CD8-positive, alpha-beta memory T cell (primary cell): ENCODE measurements at places on chromosomes 2 and 18. TPM values are rescaled to one million over a fixed set of nuclear protein-coding genes. Genes with fewer than 3 reads are reported as not detected.

The PDE11A gene
- not detected for polyA plus RNA-seq

The LOXHD1 gene
- polyA plus RNA-seq, result not detected

The OR6B2 gene
- not detected for polyA plus RNA-seq

The PSD4 gene
- polyA plus RNA-seq, result 42.1 TPM

The CDK5R2 gene
- not detected for polyA plus RNA-seq

The ANTXR1 gene
- polyA plus RNA-seq, result not detected

The ATRAID gene
- 296 TPM for polyA plus RNA-seq

The EML6 gene
- 0.05 TPM for polyA plus RNA-seq

The ACADL gene
- polyA plus RNA-seq, result not detected

The CCDC148 gene
- not detected for polyA plus RNA-seq

GRCh38 chr18:26082475-26082874 lies 7.9 kb downstream of the SS18 start:
- H3K27ac ChIP-seq, result no peak overlapping the region
- peaks cover 4% of the 10 kb centered on the region for H3K36me3 ChIP-seq
- H3K27me3 ChIP-seq, result no peaks in the 10 kb centered on the region
- H3K4me3 ChIP-seq, result no peak overlapping the region
- DNase-seq, result no peak
- H3K4me1 ChIP-seq, result no peaks in the 10 kb centered on the region

DNA sequence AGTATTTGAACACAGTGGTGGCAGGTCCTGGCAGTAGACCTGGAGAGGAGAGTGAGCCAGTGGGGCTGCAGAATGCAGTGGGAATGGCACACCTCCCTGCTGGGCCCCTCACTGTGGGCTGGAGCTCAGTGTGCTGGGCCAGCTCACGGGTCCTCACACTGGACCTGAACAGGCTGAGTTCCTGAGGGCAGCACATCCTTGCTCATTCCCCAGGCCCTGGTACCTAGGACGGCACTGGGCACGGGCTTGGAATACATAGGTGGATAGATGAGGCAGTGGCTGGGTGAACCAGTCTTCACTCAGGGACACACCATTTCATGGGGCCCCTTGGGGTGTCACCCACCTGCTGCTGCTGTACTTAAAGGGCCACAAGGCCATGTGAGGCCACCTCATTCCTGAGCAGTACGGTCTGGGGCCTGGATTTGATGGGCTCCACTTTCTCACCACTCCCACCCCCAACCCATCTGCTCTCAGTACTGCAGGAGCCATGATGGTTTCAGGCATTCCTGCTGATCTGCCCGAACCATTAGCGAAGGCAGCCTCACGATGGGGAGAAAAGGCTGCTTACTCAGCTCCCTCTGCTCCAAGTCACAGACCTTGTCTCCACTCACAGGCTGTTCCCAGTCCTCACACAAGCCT lies 4.2 kb downstream of the TMEM177 start:
- no peak overlapping the region for H3K27ac ChIP-seq
- no peak for DNase-seq
- H3K4me3 ChIP-seq, result no peak overlapping the region
- peaks cover 12% of the 10 kb centered on the region for H3K4me1 ChIP-seq
- H3K36me3 ChIP-seq, result peaks cover 2% of the 10 kb centered on the region

DNA sequence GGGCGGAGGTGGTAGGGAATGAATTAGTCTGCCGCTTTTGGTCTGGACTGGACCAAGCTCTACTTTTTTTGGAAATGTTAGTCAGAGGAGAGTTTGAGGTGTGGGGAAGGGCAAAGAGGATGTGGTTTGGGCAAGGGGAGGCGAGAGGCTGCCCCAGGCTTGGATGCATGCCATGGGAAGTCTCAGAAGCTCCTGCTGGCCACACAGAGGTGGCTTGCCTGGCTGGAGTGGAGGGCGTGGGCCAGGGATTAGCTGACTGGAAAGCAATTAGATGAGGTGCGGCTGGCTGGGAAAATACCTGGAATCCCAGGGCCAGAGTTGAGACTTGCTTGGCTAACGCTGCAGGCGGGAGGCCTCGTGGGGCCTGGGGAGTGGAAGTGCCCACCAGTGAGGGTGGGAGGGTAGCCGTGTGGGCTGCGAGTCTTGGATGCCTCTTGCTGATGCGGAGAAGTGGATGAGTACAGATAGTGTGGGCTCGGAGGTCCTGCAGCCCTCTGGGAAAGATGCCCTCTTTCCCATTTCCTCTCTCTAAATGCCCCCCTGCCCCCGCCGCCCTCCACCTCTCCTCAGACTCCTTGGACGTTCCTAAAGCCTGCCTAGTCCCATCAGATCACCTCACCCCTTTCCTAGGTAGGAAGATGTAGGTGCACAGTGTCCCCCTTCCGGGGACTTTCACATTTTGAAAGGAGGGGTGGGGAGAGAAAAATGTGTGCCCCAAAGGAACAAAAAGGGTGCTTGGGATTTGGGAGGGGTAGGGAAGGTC lies 117.6 kb downstream of the SMAD7 start:
- H3K36me3 ChIP-seq, result no peaks in the 10 kb centered on the region
- H3K27ac ChIP-seq, result peak overlapping the region; percentile 81
- no peak for DNase-seq
- peak overlapping the region; percentile 54 for H3K4me3 ChIP-seq
- no peaks in the 10 kb centered on the region for H3K27me3 ChIP-seq
- H3K4me1 ChIP-seq, result peaks cover 70% of the 10 kb centered on the region

- no peak overlapping the region for H3K27ac ChIP-seq
- H3K27me3 ChIP-seq, result peaks cover 71% of the 10 kb centered on the region
- no peak for DNase-seq
- no peaks in the 10 kb centered on the region for H3K36me3 ChIP-seq
- H3K4me1 ChIP-seq, result peaks cover 22% of the 10 kb centered on the region
Measured at GRCh38 chr2:199462347-199462955, 4.7 kb upstream of the SATB2 start.

DNA sequence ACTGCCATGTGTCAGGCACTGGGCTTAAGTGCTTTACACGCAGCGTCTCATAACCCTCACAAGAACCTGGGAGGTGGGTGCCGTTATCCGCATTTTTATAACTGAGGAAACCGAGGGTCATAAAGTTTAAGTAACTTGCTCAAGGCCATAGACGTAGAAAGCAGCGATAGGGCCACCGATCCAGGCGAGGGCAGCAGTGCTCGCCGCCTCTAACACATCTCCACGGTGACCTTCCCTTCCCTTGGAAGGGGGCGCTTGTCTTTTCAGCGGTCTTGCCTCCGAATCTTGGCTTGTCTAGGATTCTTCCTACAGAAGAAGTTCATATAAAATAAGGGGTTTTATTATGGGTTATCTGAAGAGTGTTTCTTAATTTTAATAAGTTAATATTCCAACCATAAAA lies 186.6 kb downstream of the GBX2 start:
- H3K4me3 ChIP-seq, result no peak overlapping the region
- no peaks in the 10 kb centered on the region for H3K4me1 ChIP-seq
- no peak overlapping the region for H3K27ac ChIP-seq
- H3K27me3 ChIP-seq, result no peaks in the 10 kb centered on the region
- H3K36me3 ChIP-seq, result no peaks in the 10 kb centered on the region

DNA sequence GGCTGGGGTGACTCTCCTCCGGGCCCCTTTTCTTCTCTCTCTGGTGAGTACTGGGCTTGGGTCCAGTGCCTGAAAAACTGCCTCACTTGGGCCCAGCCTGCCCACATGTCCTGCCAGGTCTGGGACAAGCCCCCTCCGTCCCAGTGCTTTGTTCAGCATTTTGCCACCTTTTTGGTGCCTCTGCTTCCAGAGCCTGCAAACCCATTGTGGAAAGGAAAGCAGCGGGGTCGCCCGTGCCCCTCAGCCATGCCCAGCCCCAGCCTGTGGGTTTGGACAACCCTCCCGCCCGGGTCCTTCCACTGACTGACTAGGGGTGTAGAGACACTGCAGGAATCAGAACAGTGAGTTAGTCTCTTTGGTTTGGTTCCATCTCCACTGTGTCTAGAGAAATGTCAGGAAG lies 140.7 kb upstream of the ALKAL2 start:
- no peak overlapping the region for H3K4me3 ChIP-seq
- H3K36me3 ChIP-seq, result no peaks in the 10 kb centered on the region
- no peaks in the 10 kb centered on the region for H3K27me3 ChIP-seq
- no peak overlapping the region for H3K27ac ChIP-seq
- peaks cover 25% of the 10 kb centered on the region for H3K4me1 ChIP-seq
- no peak for DNase-seq

DNA sequence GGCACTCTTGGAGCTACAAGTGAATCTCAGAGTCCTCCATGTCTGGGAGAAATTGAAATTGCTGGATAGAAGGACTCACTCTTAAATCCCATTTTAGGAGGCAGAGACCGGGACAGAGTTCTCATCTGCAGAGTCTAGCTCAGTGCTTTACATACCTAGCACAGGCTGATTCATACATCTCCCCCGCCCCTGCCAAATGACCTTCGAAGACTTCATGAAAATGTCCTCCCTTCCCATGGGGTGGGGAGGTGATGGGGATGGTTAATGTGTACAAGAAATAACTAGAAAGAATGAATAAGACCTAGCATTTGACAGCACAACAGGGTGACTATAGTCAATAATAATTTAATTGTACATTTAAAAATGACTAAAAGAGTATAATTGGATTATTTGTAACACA lies 8.2 kb upstream of the SERPINB5 start:
- DNase-seq, result no peak
- no peak overlapping the region for H3K27ac ChIP-seq
- no peaks in the 10 kb centered on the region for H3K36me3 ChIP-seq

GRCh38 chr2:170930991-170931266 lies 1.9 kb downstream of the GORASP2 start:
- H3K4me1 ChIP-seq, result peaks cover 37% of the 10 kb centered on the region
- peak overlapping the region; percentile 95 for H3K4me3 ChIP-seq

DNA sequence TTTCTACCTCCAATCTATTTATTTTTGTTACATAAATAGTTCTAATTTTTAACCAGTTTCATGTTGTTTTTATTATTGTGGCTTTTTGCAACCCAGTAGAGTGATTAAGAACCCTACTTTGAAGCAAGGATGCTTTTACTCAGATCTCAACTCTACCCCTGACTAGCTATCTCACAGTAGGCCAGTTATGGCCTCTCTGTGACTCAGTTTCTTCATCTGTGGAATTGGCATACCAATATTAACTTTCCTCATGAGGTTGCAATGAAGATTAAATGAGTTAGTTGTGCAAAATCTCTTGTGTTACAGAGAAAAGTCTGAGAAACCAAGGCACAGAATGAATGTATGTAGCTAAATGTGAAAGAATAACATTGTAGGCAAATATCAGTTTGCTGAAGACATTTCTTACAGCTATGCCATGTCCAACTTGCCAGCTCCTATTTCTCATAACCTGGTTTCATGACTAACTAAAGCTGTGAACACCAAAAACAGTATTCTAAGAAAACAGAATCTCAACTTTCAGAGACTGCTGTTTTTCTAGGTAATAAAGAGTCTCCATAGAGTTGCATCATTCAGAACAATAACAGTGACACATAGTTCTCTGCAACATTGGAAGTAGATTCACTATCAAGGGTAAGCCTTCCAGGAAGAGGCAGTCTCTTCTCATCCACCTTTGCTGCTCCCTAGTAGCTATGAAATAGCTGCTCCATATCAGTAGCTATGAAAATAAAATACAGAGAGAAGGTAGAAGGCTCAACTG lies 33.2 kb upstream of the CYTIP start:
- peaks cover 20% of the 10 kb centered on the region for H3K4me1 ChIP-seq
- no peak for DNase-seq
- no peak overlapping the region for H3K4me3 ChIP-seq
- no peak overlapping the region for H3K27ac ChIP-seq

DNA sequence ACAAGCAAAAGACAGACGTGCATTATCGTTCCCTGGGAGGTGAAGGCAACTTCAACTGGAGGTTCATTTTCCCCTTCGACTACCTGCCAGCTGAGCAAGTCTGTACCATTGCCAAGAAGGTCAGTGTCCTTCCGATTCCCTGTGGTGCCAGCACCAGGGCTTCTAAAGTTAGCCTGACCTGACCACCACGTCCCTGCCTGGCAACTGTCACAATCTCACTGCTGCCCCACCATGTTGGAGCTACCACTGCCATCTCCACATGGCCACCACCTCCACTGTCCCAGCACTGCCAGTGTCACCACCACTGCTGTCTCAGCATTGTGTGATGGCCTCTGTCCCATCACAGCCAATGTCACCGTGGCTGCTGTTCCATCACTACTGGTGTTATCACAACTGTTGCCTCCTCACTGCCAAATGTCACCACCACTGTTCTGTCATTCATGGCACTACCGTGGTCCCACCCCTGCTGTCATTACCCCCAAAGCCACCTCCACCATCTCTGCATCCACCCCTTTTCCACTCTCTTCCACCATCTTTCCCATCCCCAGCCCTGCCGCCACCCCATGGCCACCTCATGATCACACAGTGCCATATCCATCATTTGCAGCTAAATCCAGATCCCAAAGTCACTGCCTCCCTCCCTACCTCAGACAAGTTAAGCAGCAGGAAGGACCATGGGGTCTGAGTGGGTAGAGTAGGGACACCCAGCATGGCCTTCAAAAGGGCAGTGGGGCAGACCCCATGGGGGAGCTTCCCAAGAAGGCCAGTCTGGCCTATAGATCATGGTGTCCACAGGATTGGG lies 216.5 kb downstream of the DYSF start:
- no peaks in the 10 kb centered on the region for H3K27me3 ChIP-seq
- no peak for DNase-seq
- H3K4me1 ChIP-seq, result no peaks in the 10 kb centered on the region

GRCh38 chr2:205722283-205722918 lies 40.1 kb downstream of the NRP2 start:
- no peaks in the 10 kb centered on the region for H3K36me3 ChIP-seq
- no peak overlapping the region for H3K4me3 ChIP-seq
- no peak for DNase-seq
- H3K27me3 ChIP-seq, result no peaks in the 10 kb centered on the region

- peaks cover 14% of the 10 kb centered on the region for H3K4me1 ChIP-seq
- peak overlapping the region; percentile 32 for H3K4me3 ChIP-seq
Measured at GRCh38 chr2:234335661-234336228, 161.1 kb downstream of the ARL4C start.

GRCh38 chr2:118091631-118092030 lies 3.4 kb downstream of the INSIG2 start:
- H3K36me3 ChIP-seq, result no peaks in the 10 kb centered on the region
- H3K4me3 ChIP-seq, result no peak overlapping the region
- no peak for DNase-seq
- peaks cover 28% of the 10 kb centered on the region for H3K4me1 ChIP-seq
- no peaks in the 10 kb centered on the region for H3K27me3 ChIP-seq

DNA sequence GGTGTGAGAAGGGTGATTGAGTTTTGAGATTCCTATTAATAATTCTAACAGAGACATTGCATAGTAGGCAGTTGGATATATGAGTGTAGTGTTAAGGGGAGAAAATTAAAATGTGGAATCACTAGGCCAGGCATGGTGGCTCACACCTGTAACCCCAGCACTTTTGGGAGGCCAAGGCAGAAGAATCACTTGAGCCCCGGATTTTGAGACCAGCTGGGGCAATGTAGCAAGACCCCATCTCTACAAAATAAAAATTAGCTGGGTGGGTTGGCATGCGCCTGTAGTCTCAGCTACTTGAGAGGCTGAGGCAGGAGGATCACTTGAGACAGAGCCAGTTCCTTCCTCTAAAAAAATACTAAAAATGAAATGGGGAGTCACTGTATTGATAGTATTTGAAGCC lies 150.6 kb downstream of the MCFD2 start:
- H3K4me1 ChIP-seq, result no peaks in the 10 kb centered on the region
- no peak overlapping the region for H3K27ac ChIP-seq
- no peak for DNase-seq

- no peaks in the 10 kb centered on the region for H3K4me1 ChIP-seq
- H3K27me3 ChIP-seq, result no peaks in the 10 kb centered on the region
- H3K4me3 ChIP-seq, result no peak overlapping the region
- peaks cover 27% of the 10 kb centered on the region for H3K36me3 ChIP-seq
- no peak overlapping the region for H3K27ac ChIP-seq
- no peak for DNase-seq
Measured at GRCh38 chr2:135132314-135132713, 80.2 kb downstream of the RAB3GAP1 start.

GRCh38 chr2:147739508-147739907 lies 105.3 kb upstream of the ACVR2A start:
- H3K4me1 ChIP-seq, result no peaks in the 10 kb centered on the region
- H3K27ac ChIP-seq, result no peak overlapping the region
- DNase-seq, result no peak
- H3K36me3 ChIP-seq, result no peaks in the 10 kb centered on the region
- no peak overlapping the region for H3K4me3 ChIP-seq
